ENCODE measurements at places on chromosomes 6 and 20.

DNA sequence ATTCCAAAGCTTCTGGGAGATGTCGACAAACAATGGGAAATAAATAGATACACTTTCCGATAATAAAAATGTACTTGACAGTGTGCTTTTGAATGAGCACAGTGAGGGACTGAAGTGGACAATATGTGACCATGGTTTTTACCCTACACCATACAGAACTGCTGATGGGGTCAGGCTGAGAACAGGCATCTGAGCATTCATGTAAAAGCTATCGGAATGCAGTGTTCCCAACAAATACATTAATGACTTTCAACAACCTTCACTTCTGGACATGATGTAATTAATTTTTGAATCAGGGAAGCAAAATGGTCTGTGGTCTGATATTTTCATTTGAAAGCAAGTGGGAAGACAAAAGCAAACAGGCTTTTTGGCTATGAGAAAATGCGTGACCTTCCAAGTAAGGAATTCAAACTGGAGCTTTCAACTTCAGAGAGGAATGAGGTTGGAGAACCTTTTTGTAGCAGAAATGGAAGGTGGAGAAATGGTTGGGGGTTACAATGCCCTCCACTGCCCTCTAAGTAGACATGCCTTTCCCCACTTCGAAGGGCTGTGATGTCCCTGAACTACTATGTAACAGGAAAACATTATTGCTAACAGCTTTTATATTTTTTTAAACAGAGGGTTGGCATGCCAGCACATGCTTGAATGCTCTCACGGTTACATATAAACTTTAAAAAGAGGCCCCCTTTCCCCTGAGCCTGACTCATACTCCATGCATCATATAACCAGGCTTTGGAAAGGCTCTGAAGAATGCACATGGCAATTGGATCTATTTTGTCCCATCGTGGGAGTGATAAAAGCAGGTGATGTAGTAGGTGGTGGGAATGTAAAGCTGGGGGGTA, 203.5 kb upstream of the CITED2 start:
- DNase-seq = no peak

- DNase-seq = no peak
These were observed 343.9 kb downstream of the ZFAND3 start for GRCh38 chr6:38163186-38164130.

DNA sequence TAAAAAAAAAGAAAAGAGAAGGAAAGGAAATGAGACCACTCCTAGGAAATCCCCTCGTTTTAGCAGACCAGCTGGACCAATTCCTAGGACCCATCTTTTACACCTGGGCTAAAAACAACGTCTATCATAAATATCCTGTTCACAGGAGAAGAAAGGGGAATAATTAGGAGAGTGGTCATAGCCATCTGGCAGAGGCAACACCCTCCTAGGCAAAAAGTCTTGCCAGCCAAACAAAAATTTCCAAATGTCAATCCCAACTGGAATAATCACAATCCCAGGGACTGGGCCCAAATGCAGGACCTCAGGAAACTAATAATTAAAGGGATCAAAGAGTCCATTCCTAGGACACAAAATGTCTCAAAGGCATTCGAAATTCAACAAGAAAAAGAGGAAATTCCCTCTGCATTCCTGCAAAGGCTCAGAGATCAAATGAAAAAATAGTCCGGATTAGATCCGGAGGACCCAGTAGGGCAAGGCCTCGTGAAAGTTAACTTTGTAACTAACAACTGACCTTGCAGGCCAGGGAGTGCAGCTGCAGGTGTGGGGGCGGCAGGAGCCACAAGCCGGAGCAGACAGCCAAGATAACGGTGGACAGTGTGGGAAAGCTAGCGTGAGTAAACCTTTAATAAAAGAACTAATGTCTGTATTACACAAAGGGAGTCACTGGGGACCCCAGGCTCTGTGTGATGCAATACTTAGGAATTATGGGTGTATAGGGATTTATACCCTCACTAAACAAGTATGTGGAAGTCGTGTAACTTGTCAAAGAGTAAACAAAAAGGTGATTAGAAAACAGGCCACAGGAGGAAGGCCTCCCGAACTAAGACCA, 11.7 kb downstream of the LCA5 start:
- no peak for DNase-seq

GRCh38 chr20:40913224-40914185, 115.1 kb upstream of the TOP1 start:
- no peak for DNase-seq

Data from NCI-H2029 treated with DMSO at 0.1 percent for 48 hours (cell line).